ENCODE measurements at places on chromosomes 5 and 9. TPM values are rescaled to one million over a fixed set of nuclear protein-coding genes. Genes with fewer than 3 reads are reported as not detected.

The OR4F3 gene
- not detected for total RNA-seq

The FCN2 gene
- not detected for total RNA-seq

The C9 gene
- total RNA-seq = not detected

The MIER3 gene
- 43.8 TPM for total RNA-seq

The NAIP gene
- 32.2 TPM for total RNA-seq

The COL23A1 gene
- 6.9 TPM for total RNA-seq

The C5orf22 gene
- 37.7 TPM for total RNA-seq

The PNPLA7 gene
- 3.0 TPM for total RNA-seq

The ROR2 gene
- 24.1 TPM for total RNA-seq

The TNFSF15 gene
- 1.0 TPM for total RNA-seq

The FOXD4L3 gene
- total RNA-seq = not detected

The IFT74 gene
- 40.9 TPM for total RNA-seq

The LCN12 gene
- 2.9 TPM for total RNA-seq

The CKMT2 gene
- 32.4 TPM for total RNA-seq

The CDKN2B gene
- 6.2 TPM for total RNA-seq

The RARS1 gene
- 159 TPM for total RNA-seq

The DIPK1B gene
- 26.2 TPM for total RNA-seq

The TMEM252 gene
- total RNA-seq = not detected

The ABO gene
- total RNA-seq = 2.0 TPM

The OTULINL gene
- 12.1 TPM for total RNA-seq

The LHX2 gene
- total RNA-seq = 47.3 TPM

The F2RL1 gene
- total RNA-seq = 4.2 TPM

The RLN1 gene
- 0.82 TPM for total RNA-seq

The C5orf46 gene
- not detected for total RNA-seq

The SCGB3A2 gene
- not detected for total RNA-seq

The TRPM3 gene
- total RNA-seq = 207 TPM

The SPATA9 gene
- total RNA-seq = not detected

The NR5A1 gene
- not detected for total RNA-seq

The NRARP gene
- total RNA-seq = 23.3 TPM

The PCDHGA4 gene
- total RNA-seq = 11.1 TPM

The LURAP1L gene
- total RNA-seq = 32.5 TPM

The DMAC1 gene
- 16.5 TPM for total RNA-seq

The IFNW1 gene
- total RNA-seq = not detected

The NUTM2F gene
- not detected for total RNA-seq

The SLC25A2 gene
- total RNA-seq = not detected

The GTF3C5 gene
- total RNA-seq = 48.3 TPM

The NDUFA8 gene
- 28.6 TPM for total RNA-seq

The PKD2L2 gene
- total RNA-seq = not detected

The OR1J2 gene
- total RNA-seq = not detected

The C5orf63 gene
- total RNA-seq = 9.1 TPM

The ADAMTS12 gene
- 28.0 TPM for total RNA-seq

The LCN15 gene
- not detected for total RNA-seq

The SLC27A4 gene
- 15.4 TPM for total RNA-seq

The SLC1A1 gene
- total RNA-seq = 9.8 TPM

The USP20 gene
- total RNA-seq = 20.7 TPM

Data from camera-type eye (tissue), 1 donor.